ENCODE measurements at places on chromosomes 2 and 18.

- DNase-seq, result peak; percentile 39
Observed at GRCh38 chr2:135150725-135151124, 98.6 kb downstream of the RAB3GAP1 start.

- no peak for DNase-seq
Observed at GRCh38 chr2:9739531-9739964, 103.7 kb upstream of the TAF1B start.

GRCh38 chr2:177808984-177809809, 263.4 kb downstream of the PDE11A start:
- DNase-seq, result no peak

DNA sequence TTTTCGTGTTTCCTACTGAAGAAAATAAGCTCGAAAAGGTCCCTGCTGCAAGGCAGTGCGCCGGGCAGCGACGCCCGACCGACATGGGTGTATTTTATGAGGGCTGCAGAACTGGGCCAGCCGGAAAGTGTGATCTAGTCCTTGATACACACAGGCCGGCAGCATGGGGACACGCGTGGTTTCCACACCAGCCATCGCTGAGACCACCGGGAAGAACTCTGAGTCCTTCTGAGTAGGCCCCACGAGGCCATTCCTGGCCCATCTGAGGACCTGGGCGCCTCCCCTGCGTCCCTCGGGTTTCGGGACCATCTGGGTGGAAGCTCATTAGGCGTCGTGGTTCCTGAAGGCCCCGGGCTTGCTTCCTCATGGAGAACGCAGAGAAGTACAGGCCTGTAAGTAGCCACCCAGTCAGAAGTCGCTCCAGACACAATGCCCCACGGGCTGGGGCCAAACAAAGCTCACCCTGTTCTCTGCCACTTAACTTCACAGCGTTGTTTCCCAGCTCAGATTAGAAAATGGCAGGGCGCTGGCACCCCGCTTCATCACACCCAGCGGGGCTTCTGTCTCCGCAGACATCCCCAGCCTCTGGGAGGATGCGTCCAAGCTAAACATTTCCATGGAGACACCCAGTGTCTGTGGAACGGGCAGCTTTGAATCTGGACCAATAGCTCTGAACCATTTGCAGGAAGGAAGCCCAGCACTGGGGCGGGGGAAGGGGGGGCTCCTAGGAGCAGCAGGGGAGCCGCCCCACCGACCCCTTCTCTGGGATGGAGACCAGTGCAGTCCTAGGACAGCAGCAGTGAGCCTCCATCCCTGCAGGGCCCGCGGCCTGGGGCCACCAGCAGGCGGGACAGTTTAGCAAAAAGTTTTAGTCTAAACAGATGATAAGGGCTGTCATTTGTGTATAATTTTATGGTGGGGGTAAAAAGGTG, 2.4 kb downstream of the NFATC1 start:
- no peak for DNase-seq

DNA sequence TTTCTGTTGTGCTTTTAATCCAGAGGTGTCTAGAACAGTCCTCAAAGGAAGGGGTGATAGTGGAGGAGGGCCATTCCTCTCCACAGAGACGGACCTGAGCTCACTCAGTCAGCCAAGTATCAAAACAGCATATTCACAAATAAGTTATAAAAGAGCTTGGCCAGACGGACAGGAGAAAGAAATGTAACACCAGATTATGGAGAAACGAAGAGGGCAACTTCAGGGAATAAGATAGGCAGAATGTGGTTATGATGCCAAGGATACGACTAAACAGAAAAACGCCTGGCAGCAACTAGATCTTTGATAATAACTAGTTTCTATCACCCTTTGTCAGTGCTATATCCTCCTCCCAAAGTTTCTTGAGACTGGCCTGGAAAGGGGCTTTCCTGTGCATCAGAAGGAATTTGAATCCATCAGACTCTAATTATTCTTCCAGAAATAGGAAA, 42.5 kb downstream of the MAP4K3 start:
- DNase-seq, result no peak

DNA sequence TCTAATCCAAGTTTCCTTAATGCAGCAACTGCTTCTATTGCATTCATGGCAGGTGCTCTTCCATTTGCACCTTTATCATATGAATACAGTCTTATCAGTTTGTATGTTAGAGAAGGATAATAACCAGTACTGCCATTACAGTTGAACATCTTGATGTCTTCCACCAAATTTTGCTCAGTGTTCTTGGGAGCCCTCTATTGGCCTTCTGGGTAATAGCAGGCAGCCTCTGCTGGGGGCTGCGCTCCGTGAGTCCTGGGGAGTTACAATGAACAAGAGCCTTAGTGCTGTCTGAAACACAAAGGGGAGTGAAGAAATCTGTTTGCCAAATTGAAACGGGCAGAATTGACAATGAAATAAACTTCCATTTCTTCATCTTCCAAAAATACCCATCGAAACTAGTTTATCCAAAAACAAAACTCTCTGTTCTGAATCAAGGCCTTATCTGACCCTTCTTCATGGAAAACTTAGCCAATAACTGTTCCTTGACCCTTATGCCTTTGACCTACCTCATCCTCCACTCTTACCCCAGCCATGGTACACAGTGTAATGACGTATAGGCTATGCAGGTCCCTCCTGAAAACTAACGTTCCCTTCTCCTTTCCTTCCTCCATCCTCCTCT, 79.9 kb downstream of the ALK start:
- DNase-seq, result peak; percentile 38

- DNase-seq, result peak; percentile 33
Observed at GRCh38 chr18:69998523-69998987, 50.9 kb upstream of the CD226 start.

DNA sequence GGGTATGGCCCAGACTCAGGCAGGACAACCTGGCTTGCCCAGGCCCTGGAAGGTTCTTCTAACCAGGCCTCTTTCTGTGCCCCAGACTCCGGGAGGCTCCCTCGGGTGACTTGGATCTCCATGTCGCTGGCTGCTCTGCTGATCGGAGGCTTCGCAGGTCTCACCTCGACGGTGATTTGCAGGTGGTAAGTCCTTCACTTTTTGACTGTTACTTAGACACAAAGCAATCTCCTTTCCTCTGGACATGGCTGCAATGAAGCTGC, 103.5 kb downstream of the TPO start:
- no peak for DNase-seq

DNA sequence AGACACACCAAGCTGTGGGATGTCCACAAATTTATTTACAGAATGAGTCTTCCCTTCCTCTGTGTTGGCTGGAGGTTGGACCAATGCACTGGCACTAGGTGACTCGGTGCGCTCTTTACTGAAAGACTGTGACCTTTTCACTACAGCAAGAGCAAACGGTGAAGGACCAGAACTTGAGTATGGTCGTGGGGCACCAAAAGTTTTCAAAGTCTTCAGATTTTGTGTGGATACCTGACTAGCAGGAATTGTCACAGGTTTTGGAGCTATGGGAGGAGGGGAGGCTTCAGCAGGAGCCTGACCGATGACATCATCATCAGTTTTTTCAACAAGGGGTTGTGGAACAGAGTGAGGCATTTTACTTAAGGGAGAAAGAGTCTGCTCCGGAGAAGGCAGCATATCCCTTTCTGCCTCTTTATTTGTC, 73.0 kb upstream of the GRB14 start:
- no peak for DNase-seq

DNA sequence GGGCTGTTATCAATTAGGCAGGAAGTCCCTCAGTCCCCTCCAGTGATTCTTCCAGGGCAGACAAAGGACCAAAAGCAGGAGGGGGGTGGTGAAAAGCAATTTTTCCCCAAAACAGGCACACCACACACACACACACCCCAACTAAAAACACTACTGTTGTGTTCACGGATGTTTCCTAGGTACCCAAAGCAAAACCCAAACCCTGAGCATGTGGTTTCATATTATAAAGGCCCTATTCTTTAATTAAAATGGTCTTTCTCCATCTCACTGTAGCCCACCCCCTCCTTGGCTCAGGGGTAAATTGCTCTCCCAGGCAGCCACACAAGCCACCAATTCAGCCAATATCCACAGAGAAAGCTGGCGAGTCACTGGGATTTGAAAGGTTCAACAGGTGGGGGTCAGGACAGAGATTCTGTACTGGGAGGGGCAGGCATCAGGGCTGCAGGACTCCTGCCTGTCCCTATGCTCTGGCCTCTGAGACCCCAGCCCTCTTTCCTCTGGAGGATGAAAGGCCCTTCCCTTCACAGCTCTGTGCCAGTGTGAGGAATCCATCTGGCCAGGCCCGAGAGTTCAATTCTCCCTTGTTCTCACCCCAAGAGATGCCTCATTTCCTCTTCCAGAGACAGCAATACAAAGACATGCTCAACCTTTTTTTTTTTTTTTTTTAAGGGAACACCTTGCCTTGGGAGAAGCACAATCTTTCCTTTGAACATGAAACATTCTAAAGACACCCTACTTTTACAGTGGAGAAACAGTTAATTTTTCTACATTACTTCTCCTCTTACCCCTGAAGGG, 43.6 kb downstream of the SPRED2 start:
- DNase-seq, result no peak

DNA sequence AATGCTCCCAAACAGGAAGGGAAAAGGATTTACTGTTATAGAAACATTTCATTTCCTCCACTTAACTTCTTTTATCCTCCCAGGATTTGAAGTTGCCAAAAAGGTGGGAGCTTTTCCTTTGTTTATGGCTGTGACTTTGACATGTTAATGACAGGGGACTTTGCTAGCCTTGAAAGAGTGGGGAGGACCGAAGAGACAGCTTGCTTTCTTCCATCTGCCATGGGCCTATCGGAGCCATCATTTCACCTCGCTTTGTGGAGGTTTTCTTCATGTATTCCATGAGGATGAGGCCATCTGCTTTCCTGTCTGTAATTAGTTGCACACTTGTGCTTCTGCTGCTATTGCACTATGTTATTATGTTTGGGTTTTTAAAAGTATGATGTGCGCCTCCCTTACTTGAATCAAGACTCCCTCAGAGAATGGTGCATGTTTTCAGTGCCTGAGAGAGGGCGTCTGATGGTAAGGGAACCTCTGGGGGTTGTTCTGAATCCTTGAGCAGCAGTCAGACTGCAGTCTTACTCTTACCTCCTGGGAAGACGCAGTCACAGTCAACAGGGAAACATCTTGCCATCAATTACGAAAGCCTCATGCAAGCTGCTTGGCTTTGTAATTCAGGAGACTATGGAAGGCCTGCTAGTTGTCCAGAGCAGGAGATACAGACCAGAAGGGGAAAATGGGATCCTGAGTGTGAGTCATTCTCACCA, 173.3 kb upstream of the MGAT5 start:
- peak; percentile 6 for DNase-seq

GRCh38 chr2:222960126-222960525, 91.9 kb upstream of the KCNE4 start:
- DNase-seq, result no peak

DNA sequence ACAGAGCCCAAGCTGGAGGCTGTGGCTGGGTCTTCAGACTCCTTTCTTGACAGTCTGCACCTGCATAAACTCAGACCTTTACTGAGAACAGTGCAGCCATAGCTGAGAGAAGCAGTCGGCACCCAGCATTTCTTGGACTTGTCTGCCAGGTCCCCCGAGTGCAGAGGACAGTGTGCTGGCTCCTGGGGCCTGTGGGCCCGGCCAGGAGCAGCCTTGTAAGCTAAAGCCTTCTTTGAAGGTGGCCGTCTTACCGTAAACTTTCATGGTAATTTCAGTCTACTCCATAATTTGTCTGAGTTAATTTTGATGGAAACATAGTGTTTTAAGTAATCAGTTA, 70.9 kb downstream of the LRRFIP1 start:
- DNase-seq, result no peak

- DNase-seq, result no peak
Observed at GRCh38 chr2:9968553-9969497, 17.3 kb downstream of the GRHL1 start.

- DNase-seq, result no peak
Observed at GRCh38 chr2:11616851-11617415, 53.1 kb downstream of the NTSR2 start.

DNA sequence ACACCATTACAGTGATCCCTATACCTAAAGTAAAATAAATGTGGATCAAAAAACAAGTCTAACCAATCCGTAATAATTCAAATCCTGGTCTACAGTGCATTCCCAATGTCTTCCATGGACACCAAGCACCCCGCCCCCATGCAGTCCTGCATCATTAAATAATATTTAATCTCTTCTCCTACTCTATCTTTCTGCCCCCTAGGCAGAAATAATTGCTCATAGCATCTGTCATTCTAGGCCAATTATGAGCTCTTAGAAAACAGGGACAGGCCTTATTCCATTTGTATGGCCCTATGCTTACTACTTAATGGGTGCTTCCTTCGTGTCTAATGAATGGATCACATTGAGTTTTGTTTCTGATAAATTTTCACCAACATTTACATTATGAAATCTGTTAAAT, 66.4 kb downstream of the PAX3 start:
- peak; percentile 55 for DNase-seq

GRCh38 chr2:48756289-48756688, 765 bp upstream of the LHCGR start:
- no peak for DNase-seq

GRCh38 chr2:176184749-176185148, 3.7 kb upstream of the HOXD1 start:
- DNase-seq, result no peak

DNA sequence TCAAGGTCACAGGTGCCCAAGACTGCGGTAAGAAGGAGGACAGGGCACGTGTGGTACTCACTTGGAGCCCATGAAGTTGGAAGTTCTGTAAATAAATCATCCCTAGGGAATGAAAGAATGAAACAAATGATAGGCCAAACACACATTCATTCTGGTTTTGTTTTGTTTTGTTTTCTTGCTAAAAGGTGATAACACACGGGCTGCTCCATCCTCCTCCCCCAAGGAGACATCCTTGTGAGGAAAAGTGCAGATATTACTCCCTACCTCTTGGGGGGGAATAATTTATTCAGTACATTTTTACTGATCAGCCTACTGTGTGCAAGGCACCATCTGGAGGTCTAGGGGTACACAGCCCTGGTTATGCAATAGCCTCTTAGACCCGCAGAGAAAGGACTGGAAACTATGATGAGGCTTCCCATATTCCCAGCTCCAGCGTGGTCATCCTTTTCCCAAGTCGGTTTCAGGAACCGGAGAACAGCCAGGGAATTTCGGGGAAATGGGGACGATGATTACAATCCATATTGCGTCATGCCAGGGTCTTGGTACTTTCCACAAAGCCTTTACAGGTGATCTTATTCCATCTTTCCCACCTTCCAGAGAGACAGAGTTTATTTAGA, 6.3 kb downstream of the RAX start:
- no peak for DNase-seq

GRCh38 chr2:193153576-193153975, 958.8 kb upstream of the TMEFF2 start:
- peak; percentile 0 for DNase-seq

GRCh38 chr2:99777656-99778290, 288.0 kb upstream of the REV1 start:
- DNase-seq, result no peak
